ENCODE measurements at places on chromosomes 1 and 21.

DNA sequence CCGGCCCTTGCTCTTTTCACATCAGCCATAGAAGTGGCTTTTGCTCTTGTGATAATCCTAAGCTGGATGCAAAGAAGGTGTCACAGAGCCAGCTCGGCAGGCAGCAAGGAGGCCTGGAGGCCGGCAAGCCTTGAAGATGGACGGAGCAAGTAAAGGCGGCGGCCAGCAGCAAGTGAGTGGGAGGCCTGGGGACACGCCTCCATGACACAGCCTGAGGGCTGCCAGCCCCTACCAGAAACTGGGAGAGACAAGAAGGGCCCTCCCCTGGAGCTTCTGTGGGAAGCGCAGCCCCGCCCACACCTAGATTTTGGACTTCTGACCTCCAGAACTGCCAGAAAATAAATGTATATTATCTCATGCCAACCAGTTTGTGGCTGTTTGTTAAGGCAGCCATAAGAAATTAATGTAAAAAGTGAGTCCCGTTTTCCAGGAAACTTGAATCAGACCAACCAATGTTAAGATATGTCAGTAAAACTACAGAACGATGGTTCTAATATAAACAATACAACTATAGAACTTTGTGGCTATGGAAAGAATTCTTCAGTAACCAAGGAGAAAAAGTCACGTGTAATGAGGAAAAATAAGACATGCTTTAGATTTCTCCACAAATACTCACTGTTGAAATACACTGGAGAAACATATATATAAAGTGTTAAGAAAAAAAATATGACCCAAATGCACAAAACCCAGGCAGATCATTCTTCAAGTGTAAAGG, 49.9 kb downstream of the BACE2 start:
- no peak for DNase-seq

GRCh38 chr1:38083541-38083940, 36.9 kb upstream of the POU3F1 start:
- no peak for DNase-seq

DNA sequence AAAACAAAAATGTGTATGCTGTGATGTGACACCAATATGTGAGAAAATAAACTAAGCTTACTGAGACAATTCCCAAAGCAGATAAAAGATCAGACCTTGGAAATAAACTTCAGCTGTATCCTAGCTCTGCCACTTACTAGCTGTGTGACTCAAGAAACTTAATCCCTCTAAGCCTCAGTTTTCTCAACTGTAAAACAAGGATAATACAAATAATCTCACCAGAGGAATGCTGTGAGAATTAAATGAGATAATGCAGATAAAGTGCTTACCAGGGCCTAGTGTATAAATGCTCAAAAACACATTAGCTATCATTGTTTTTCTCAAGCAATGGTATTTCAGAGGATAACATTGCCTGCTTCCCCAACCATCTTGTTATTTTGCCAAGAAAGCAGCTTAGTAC, 2.1 kb downstream of the HEATR1 start:
- DNase-seq: no peak

- DNase-seq: no peak
These were observed 189.1 kb downstream of the RASAL2 start for GRCh38 chr1:178282949-178283367.

- DNase-seq: no peak
These were observed 6.0 kb upstream of the KNCN start for GRCh38 chr1:46557403-46557802.

- DNase-seq: no peak
These were observed 1.4 kb upstream of the SPATA1 start for GRCh38 chr1:84504580-84505492.

GRCh38 chr21:44701541-44701940, 4.6 kb downstream of the KRTAP10-12 start:
- no peak for DNase-seq
